GM12891 (cell line): ENCODE measurements at places on chromosomes 3 and 15.

- no peak for DNase-seq
Measured at GRCh38 chr15:52730173-52730572, 51.0 kb upstream of the ATOSA start.

GRCh38 chr15:76328958-76329357, 7.6 kb upstream of the ISL2 start:
- no peak for DNase-seq

DNA sequence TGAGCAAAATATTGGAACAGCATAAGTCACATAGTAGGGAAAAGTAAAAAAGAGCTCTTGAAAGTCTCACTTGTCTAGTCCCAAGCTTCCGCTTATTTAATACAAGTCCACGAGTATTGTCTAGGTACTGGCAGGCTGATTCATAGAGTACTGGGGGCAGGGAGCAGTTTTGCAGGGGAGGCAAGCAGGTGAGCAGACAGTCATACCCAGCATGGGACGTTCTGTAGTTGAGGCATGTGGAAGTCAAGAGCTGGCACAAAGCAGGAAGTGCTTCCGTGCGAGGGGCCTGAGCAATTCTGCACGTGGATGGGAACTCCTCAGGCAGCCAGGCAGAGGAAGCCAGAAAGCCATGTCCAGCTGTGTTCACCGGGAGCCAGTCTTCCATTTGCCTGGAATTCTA, 287.6 kb downstream of the EPHB1 start:
- DNase-seq, result no peak

GRCh38 chr3:46892285-46893145, 15.0 kb downstream of the PTH1R start:
- no peak for DNase-seq

GRCh38 chr3:52046186-52046901, 10.0 kb downstream of the DUSP7 start:
- DNase-seq, result no peak

DNA sequence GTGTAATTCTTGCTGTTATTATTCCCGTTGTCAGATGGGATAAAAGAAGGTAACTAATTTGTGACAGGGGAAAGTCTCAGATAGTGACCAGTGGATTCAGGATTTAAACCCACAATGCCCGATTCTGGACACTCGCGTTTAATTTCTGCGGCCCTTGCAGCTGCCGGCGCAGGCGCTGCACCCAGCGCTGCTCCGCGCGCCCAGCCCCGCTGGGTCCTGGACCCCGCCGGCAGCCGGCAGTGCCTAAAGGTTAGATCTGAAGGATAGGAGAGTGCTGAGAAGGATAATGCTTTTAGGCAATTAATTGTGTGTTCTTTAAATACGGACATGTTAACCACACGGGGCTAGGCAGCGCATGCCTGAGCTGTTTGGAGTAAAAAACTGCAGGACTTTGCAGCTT, 3.6 kb upstream of the MKRN3 start:
- DNase-seq, result no peak

- DNase-seq, result no peak
Measured at GRCh38 chr3:147906285-147906684, 497.1 kb downstream of the ZIC1 start.

GRCh38 chr3:148922467-148922866, 57.4 kb downstream of the CPA3 start:
- DNase-seq, result no peak

DNA sequence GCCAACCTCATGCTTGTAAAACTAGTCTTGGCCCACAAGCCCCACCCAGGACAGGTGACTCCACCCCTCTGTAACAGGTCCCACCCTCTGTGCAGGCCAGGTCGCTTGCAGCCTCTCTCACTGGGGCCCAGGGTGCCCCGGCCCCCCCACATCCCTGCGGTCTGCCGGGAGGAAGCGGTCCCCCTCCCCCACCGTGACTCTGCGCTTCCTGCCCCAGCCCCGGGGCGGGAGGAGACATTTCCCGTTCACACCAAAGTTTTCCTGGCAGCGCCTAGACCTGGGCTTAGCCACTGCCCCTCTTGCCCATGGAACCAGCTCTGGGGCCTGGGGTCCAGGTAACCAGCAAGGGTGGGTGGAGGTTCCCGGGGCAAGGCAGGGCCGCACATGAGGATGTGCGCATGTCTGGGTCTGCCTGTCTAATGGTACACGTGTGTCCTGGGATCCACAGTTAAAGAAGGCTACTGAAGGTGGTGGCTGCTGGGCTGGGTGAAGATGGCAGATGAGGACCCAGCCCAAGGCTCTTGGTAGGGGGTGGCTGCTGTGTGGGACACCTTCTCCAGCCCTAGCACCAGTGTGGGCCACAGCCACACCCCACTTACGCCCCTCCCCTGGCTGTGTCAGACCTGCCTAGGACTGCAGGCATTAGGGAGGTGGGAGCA, 8.4 kb downstream of the NBEAL2 start:
- peak; percentile 94 for DNase-seq

DNA sequence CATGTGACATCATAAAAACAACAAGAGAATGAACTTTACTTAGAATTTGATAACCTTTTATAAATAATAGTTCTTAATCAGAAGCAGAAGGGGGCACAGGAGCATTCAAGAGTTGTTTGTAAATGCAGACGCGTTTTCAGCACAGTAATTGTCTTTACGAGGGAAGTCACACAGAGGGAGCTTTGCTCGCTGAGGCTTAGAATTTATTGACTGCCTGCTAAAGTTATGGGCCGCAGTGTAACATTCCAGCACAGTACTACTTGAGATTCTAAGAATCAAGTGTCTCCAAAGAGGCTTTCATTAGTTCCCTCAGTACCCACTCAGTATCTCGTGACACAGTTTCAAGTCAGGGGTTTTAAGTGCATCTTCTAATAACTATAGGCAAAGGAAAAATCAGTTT, 288.7 kb downstream of the NR2F2 start:
- DNase-seq, result no peak

DNA sequence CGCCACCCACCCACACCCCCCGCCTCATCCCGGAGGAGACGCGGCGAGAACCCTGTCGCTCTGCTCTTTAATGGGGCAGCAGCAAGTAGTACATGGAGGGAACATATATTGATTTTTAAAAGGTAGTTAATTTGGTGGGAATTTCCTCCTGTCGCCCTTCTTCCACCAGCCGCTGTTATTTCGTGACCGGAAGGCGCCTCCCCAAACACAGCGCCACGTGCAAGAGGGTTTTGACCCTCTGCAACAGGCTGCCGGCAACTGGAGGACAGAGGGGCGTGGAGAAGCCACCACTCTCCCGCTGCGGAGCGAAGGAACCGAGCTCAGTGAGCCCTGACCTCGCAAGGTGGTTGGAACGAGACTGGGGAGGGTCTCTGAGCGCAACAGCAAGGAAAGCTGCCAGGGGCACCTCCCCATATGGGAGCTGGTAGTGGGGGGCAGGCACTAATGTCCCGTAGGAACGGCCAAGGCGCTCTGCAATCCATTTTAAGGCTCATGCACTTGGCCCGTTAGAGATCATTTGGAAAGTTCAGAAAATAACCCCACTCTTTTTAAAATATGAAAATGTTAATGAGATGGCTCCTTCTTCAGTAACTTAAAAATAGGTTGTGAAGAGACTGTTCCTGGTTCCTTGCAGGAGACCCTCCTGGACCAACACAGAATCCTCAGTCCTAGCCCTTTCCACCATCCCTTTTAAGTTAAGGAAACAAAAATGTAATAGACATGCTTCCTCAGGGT, 4.3 kb downstream of the ONECUT1 start:
- no peak for DNase-seq

DNA sequence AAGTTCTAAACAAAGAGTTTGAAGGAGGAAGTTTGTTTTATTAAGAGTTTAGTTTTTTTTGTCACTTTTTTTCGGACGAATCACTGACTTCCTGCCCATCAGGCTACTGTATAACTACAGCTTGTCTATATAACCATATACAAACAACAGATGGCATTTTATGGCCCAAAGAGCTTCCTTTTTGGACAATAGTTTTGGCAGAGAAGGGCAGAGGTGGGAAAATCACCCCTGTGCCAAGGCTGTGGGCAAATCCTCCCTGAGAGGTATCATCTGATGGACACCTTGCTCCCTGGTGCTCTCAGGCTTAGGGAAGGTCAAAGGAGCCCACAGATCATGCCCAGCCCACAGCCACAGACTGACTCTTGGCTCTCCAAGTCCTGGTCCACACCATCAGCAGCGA, 113.4 kb downstream of the OXNAD1 start:
- no peak for DNase-seq

DNA sequence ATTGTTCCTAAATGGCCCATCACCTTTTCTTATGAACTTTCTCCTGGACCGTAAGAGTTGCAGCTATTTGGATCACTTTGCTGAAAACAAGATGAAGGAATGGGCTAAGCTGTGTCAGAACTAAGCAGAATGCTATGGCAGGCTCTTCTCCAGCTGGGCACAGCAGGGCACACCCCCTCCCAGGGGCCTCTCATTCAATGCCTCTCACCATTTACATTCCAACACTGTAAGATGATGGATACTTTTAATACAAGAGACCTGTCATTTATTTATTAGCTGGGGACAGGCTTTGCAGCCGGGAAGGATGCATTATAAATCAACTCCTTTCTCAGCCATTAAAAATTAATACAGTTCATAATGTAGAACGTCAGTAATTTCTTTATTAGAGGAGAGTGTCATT, 240.1 kb downstream of the NTRK3 start:
- DNase-seq, result no peak

- DNase-seq, result no peak
Measured at GRCh38 chr15:35090104-35090807, 5.2 kb upstream of the NANOGP8 start.
